ENCODE measurements at places on chromosomes 2 and 18. TPM values are rescaled to one million over a fixed set of nuclear protein-coding genes. Genes with fewer than 3 reads are reported as not detected.

TRIM43 gene
- not detected for total RNA-seq

DNA sequence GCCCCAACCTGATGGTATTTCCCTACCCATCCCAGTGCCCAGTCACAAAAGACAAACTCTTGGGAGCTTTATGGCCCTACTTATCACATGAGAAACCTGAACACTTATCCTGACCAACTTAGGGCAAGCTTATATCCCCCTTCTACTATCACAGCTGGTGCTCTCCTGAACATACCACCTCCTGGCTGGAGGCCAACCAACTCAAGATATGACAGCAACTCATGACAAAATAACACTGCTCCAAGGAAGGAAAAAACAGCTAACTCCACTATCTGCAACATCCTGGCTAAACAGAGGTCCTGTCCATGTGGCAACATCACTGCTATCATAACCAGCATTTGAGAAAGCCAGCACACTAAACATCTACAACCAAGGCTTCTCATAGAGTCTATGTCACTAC is 20.9 kb upstream of the CLASP1 start:
- peaks cover 4% of the 10 kb centered on the region for H3K36me3 ChIP-seq
- H3K4me3 ChIP-seq, result no peak overlapping the region
- H3K27me3 ChIP-seq, result peaks cover 3% of the 10 kb centered on the region
- H3K27ac ChIP-seq, result no peak overlapping the region

- H3K36me3 ChIP-seq, result no peaks in the 10 kb centered on the region
- peak; percentile 36 for DNase-seq
- no peak overlapping the region for H3K4me3 ChIP-seq
- peaks cover 2% of the 10 kb centered on the region for H3K27me3 ChIP-seq
These were observed 76.4 kb upstream of the ZEB2 start for GRCh38 chr2:144596073-144596871.

DNA sequence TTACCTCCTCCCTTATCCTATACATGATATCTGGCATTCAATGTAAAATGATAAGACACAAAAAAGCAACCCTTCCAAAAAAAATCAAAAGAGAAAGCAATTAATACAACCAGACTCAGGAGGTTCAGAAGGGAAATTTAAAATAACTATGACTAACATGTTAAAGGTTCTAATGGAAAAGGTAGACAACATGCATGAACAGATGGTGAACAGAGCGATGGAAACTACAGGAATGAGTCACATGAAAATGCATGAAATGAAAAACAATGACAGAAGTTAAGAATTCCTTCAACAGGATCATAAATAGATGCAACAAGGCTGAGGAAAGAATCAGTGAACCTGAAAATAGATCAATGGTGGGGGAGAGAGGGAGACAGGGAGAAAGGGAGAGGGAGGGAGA is 26.1 kb upstream of the ERCC3 start:
- peak overlapping the region; percentile 20 for H3K4me3 ChIP-seq
- H3K27ac ChIP-seq, result no peak overlapping the region
- no peaks in the 10 kb centered on the region for H3K4me1 ChIP-seq
- no peaks in the 10 kb centered on the region for H3K27me3 ChIP-seq
- no peak for DNase-seq
- H3K36me3 ChIP-seq, result peaks cover 15% of the 10 kb centered on the region

GRCh38 chr2:68436270-68436669 is 30.8 kb downstream of the FBXO48 start:
- H3K27ac ChIP-seq, result peak overlapping the region; percentile 1
- H3K27me3 ChIP-seq, result peaks cover 3% of the 10 kb centered on the region
- H3K36me3 ChIP-seq, result peaks cover 4% of the 10 kb centered on the region
- DNase-seq, result no peak
- H3K4me1 ChIP-seq, result peaks cover 5% of the 10 kb centered on the region
- H3K4me3 ChIP-seq, result no peak overlapping the region

GRCh38 chr2:234435836-234436481 is 60.9 kb downstream of the ARL4C start:
- H3K4me1 ChIP-seq, result peaks cover 41% of the 10 kb centered on the region
- peak; percentile 58 for DNase-seq
- no peaks in the 10 kb centered on the region for H3K36me3 ChIP-seq
- H3K27me3 ChIP-seq, result peaks cover 4% of the 10 kb centered on the region
- peak overlapping the region; percentile 65 for H3K27ac ChIP-seq

DNA sequence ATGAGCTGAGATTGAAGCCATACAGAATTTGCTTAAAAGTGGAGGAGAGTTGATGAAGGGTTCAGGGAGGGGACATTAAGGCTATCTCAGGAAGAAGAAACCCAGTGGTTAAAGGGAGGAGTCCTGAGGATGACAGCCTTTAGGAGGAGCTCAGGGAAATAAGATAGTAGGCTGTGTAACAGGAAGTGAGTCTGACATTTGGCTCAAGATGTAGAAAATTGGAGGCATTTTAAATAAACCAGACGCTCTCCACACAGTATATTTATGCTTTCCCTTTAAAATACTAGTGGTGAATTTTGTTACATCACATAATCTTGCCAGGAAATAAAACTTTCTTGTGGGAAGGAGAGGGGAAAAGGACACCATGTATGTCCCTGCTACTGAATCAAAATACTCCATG is 11.6 kb downstream of the KCNH7 start:
- no peaks in the 10 kb centered on the region for H3K4me1 ChIP-seq
- no peak overlapping the region for H3K4me3 ChIP-seq
- no peak overlapping the region for H3K27ac ChIP-seq
- no peak for DNase-seq
- no peaks in the 10 kb centered on the region for H3K36me3 ChIP-seq

GRCh38 chr2:181715033-181715630 is 34.8 kb upstream of the NEUROD1 start:
- peak; percentile 71 for DNase-seq
- no peak overlapping the region for H3K4me3 ChIP-seq
- H3K4me1 ChIP-seq, result no peaks in the 10 kb centered on the region
- H3K27me3 ChIP-seq, result peaks cover 4% of the 10 kb centered on the region
- no peaks in the 10 kb centered on the region for H3K36me3 ChIP-seq

DNA sequence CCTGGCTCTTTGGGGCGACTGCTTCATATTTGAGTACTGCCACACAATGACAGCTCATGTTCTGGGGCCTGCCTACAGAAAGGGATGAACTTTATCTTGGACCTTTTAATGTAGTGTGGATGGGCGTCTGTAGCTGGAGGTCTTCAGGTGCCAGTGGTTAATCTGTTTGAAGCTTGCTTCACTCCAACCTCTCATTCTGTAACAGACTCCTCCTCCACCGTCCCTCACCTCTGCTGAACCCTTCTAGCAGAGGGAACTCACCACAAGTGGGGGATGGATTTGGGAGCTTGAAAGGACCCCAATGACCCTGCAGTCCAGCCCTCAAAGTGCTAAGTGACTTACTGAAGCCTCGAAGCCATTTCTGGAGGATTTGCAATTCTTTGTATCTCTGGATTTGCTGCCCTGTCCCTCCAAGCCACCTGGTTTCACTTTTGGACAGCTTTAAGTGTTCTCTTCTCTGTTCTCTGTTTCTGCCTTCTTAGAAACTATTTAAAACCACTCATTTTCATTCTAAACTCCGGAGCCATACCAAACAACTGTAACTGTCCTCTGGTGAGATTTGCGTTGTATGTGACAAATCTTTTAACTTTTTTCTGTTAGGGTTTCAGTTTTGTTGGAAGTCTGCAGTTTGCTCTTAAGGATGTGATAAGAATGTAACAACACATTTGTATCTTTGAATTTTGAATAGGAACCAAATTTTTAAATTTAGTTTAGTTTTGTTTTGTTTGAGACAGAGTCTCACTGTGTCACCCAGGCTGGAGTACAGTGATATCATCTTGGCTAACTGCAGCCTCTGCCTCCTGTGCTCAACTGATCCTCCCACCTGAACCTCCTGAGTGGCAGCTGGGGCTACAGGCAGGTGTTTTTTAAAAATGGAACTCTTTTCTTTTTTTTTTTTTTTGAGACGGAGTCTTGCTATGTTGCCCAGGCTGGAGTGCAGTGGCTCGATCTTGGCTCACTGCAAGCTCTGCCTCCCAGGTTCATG is 37.0 kb upstream of the CASP8 start:
- DNase-seq, result no peak
- no peak overlapping the region for H3K4me3 ChIP-seq
- peaks cover 8% of the 10 kb centered on the region for H3K36me3 ChIP-seq
- peaks cover 11% of the 10 kb centered on the region for H3K27me3 ChIP-seq
- H3K27ac ChIP-seq, result no peak overlapping the region

GRCh38 chr2:118121101-118121500 is 32.8 kb downstream of the INSIG2 start:
- DNase-seq, result no peak
- H3K4me3 ChIP-seq, result no peak overlapping the region
- H3K27me3 ChIP-seq, result no peaks in the 10 kb centered on the region
- H3K27ac ChIP-seq, result no peak overlapping the region
- H3K36me3 ChIP-seq, result no peaks in the 10 kb centered on the region

- H3K36me3 ChIP-seq, result peaks cover 29% of the 10 kb centered on the region
- H3K27ac ChIP-seq, result no peak overlapping the region
- H3K27me3 ChIP-seq, result peaks cover 3% of the 10 kb centered on the region
- DNase-seq, result no peak
- peaks cover 55% of the 10 kb centered on the region for H3K4me1 ChIP-seq
- peak overlapping the region; percentile 49 for H3K4me3 ChIP-seq
These were observed 14.0 kb downstream of the PXDN start for GRCh38 chr2:1730015-1730927.

DNA sequence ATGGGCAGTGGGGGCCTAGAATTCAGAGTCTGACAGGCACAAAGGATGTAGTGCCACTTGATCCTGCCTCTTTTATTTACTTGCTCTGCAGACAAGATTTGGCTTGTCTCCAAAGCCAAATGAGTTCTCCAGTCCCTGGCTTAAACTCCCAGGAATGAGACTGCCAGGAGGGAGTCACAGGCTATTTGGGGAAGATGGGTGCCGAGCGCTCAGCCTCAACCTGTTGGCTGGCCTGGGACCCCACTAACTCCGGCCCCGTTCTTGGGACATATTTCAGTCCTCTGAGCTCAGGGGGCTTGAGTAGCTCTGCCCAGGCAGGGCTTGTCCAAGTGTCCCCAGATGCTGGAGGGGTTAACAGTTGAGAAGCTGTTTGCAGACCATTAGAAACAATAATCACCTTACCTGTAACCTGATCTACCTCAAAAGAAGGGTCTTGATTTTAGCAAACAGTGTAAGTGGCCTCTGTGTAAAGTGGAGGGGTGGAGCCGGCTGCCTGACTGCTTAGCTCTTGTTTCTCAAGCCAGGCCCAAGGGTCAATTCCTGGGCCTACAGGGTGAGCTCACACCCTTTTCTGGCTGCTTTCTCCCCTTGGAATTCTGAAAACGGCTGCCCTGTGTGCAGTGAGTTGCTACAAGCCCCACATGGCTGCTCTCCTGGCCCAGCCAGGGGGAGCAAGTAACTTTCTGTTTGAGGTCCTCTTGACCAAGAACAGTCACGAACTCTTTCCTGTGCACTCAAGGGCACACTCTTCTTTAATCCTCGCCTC is 27.1 kb upstream of the FZD5 start:
- no peak overlapping the region for H3K4me3 ChIP-seq
- DNase-seq, result no peak
- peaks cover 7% of the 10 kb centered on the region for H3K4me1 ChIP-seq
- H3K27me3 ChIP-seq, result no peaks in the 10 kb centered on the region

DNA sequence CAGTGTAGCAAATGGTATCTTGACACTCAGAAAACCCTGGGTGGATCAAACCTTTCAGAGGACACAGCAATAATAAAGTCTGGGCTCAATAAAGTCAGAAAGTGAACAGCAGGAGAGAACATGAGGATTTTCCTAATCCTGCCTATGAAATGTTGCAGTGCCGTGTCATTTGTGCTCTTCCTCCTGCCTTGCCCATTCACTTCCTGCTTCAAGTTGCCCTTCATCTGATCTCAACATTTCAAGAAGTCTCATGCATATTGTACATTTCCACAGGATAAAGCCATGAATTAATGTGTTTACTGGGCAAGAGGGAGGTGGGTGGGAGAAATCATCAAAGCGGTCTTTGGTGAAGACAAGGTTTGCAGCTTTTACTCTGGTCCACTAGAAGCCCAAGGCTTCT is 51.1 kb upstream of the STPG4 start:
- no peaks in the 10 kb centered on the region for H3K36me3 ChIP-seq
- H3K27ac ChIP-seq, result no peak overlapping the region
- H3K4me3 ChIP-seq, result no peak overlapping the region
- peaks cover 4% of the 10 kb centered on the region for H3K27me3 ChIP-seq
- no peak for DNase-seq
- H3K4me1 ChIP-seq, result peaks cover 25% of the 10 kb centered on the region

DNA sequence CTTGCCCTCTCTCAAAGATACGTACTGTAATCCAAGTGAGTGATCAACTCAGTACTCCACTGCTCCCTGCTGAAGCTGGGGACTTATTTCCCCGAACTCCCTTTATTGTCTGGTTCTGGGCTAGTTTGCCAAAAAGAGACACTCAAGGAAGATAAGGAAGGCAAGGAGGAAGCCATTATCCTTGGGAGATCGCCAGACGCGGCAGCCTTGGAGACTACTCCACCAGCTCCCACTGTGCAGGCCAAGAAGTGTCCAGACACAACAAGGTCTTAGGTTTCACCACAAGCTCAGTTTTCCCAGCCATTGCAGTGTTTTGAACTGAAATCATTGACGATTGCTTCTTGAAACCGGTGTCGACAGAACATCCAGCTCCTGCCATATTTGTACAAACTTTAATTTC is 439.6 kb upstream of the UBE2E3 start:
- no peaks in the 10 kb centered on the region for H3K36me3 ChIP-seq
- no peaks in the 10 kb centered on the region for H3K27me3 ChIP-seq
- peaks cover 5% of the 10 kb centered on the region for H3K4me1 ChIP-seq
- H3K4me3 ChIP-seq, result no peak overlapping the region

GRCh38 chr2:29921560-29921915 is at the start of gene ALK:
Gene ALK (minus strand): TSS chr2:29921586. CDS start chr2:29920659, 927 bp downstream.
- H3K36me3 ChIP-seq, result no peaks in the 10 kb centered on the region
- peaks cover 7% of the 10 kb centered on the region for H3K27me3 ChIP-seq
- DNase-seq, result peak; percentile 95
- H3K4me1 ChIP-seq, result peaks cover 11% of the 10 kb centered on the region

DNA sequence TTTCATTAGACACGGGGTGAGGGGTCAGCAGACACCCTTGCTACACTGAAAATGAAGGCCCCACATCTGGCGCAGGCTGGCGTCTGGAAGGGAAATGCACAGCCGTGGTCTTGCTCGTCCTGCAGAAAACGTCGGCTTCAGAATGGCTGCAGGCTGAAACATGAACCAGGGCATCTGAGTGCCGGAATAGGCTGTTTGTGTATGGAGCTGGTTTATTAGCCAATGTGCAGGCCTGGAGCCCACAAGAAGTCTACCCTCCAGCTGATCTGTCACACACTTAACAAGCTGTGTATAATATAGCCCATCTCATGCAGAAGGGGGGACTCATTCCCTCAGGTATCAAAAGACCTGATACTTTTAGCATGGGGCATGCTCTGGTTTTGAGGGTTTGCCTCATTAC is 153.4 kb upstream of the SOX11 start:
- peaks cover 9% of the 10 kb centered on the region for H3K36me3 ChIP-seq
- peaks cover 7% of the 10 kb centered on the region for H3K27me3 ChIP-seq
- no peaks in the 10 kb centered on the region for H3K4me1 ChIP-seq
- no peak overlapping the region for H3K4me3 ChIP-seq

All from endothelial cell (in vitro differentiated cells).